Fibroblast of skin of left quadriceps (primary cell): ENCODE measurements at places on chromosomes 6 and 20.

DNA sequence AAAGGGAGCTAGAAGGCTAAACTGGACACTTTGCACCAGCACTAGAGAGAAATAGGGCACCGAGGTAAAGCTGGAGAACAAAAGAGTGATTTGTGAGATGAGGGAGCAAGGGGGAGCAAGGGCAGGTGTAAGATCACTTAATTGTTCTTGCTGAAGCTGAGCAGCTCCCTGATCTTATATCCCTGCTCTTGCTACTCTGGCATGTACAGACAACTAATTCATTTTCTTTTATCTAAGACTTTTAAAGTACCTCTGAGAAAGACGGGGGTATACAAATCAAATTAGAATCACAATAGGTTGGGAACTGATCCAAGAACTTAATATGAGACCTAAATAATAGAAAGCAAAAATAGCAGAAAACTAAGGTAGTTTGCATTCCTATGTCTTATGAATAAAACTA lies 381.7 kb upstream of the POU3F2 start:
- no peak for DNase-seq

GRCh38 chr6:168240160-168240559 lies 79.4 kb downstream of the DACT2 start:
- DNase-seq: no peak

DNA sequence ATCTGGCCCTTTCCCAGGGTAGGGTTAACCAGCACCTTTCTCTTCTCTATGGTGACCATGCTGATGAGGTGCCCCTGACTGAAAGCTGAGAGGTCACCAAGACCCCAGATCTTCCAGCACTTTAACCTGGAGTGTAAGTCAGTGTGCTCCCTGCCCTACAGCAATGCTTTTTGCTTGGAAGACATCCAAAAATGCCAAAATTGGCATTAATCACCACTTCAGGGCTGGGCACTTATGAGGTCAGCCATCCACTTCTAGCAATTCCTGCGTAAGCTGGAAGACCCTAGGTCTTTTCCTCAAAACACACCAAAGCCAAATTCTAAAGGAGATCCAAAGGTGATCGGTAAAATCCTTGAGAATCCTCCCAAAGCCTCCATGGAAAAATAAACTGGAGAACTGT lies 81.2 kb upstream of the LOC128125822 start:
- DNase-seq: no peak

DNA sequence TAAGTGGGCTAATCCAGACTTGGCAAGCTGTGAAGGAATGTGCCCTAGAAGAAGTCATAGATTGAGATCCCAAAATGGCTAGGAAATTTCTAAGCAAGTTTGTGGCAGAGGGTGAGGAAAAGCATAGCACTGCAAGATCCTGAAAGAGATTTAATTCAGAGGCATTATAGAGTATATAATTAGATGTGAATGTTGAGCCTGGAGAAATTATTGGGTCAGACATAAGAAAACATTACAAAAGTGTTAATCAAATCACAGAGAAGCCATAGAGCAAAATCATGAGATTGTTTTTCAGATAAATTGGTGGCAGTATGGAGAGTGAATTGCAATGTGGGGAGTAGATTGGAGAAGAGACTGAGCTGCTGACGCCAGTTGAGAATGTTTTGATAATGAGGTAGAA lies 90.0 kb downstream of the CD2AP start:
- DNase-seq: no peak

DNA sequence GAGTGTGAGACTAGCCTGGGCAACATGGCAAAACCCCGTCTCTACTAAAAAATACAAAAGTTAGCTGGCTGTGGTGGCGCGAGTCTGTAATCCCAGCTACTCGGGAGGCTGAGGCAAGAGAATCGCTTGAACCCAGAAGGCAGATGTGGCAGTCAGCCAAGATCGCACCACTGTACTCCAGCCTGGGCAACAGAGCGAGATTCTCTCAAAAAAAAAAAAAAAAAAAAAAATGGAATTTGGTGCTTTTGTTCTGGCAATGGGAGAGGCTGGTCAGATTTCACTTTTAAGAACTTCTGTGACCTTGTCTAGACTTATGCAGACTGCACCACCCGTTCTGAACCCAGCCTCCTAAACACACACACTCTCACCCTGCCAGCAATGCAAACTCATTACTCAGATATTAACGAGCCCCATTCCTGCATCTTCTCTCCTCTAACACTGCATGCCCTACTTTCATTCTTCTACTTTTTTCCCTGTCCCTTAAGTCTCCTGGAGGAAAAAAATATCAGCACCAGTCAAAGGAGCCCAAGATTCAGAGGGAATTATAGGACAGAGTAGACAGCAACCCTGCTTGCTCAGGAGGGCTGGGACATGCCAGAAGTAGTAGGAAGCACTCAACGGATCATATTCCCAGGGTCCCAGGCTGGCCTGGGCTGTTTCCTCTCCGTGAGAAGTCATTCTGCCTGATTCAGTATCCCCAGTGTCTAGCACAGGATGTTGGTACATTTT lies 4.4 kb downstream of the MOCS1 start:
- DNase-seq: no peak

DNA sequence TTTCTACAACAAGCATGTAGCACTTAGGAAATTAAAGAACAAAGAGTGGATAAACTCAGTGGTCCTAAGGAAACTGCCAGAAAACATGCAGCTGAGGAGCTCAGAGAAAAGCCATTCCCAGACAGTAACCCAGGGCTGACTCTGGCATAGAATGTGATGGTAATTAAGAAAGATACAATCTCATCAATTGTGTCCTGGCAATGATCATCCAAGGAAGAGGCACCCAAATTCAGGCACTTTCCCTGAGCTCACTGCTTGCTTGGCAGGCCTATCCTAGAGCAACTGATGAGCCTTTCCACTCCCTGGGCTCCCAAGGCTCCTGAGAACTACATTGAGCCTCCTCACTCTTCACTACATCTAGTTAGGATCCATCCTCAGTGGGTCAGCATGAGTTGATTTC lies 16.2 kb downstream of the EIF2S2 start:
- DNase-seq: no peak

DNA sequence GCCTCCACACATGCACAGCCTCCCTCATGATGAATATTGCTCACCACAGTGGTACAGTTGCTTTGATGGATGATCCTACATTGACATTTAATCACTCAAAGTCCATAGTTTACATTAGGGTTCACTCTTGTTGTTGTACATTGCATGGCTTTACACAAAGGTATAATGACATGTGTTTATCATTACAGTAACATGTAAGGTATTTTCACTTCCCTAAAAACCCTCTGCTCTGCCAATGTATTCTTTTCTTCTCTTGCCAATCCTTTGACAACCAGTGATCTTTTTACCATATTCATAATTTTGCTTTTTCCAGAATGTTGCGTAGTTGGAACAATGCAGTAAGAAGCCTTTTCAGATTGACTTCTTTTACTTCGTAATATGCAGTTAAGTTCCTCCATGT lies 166.6 kb upstream of the KHDRBS2 start:
- no peak for DNase-seq

GRCh38 chr20:19947611-19948264 lies 69.4 kb upstream of the NAA20 start:
- DNase-seq: peak; percentile 48
